ENCODE measurements at places on chromosomes 1 and 21. TPM values are rescaled to one million over a fixed set of nuclear protein-coding genes. Genes with fewer than 3 reads are reported as not detected.

DNA sequence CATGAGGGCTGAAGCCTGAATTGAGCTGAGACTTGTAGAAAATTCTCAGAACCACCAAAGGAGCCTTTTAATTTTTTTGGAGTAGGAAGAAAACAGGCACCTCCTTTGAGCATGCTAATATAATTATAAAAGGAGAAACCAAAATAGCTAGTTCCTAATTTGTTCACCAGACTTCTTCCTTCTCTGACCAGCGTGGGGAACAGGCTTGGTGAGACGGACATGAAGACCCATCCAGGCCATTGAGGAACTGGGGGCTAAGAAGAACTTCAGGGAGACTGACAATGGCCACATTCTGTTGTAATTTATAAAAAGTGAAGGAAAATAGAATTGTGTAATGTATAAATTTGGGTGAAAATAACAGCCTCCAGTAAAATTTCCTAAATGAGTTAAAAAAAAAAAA, 62.6 kb downstream of the MAN1C1 start:
- DNase-seq: no peak

DNA sequence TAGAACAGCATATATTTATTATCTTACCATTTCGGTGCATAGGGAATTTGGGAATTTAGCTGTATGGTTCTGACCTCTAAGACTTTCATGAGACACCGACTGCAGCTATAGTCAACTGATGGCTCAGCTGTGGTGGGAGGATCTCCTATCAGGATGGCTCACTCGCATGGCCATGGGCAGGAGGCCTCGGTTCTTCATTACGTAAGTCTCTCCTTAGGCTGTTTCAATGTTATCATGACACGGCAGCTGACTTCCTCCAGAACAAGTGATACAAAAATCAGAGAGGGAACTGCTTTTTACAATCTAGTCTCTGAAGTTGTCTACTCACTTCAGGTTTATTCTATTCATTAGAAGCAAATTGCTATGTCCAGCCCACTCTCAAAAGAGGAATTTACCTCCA, 13.3 kb upstream of the CAPN8 start:
- no peak for DNase-seq

The S1PR1 gene
- 2.4 TPM for total RNA-seq

DNA sequence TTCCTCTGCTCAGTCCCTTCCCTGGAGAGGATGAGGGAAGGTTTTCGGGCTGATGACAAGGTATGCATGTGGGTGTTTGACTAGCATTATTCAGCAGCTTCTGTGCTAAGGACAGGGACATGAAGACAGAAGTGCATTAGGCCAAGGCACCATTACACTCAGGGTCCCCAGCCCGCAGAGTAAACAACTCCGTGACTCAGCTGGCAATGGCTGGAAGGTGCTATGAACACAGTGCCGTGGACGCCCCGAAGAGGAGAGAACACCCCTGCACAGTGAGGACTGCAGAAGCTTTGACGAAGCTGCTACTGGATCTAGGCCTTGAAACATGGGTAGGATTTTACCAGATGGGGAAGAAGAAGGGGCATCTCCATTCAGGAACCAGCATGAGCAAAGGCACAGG, 13.7 kb upstream of the EPS8L3 start:
- DNase-seq: peak; percentile 21

GRCh38 chr1:78843111-78843510, 163.4 kb downstream of the ADGRL4 start:
- DNase-seq: no peak

GRCh38 chr1:48979940-48980339, 203.2 kb upstream of the BEND5 start:
- DNase-seq: no peak

DNA sequence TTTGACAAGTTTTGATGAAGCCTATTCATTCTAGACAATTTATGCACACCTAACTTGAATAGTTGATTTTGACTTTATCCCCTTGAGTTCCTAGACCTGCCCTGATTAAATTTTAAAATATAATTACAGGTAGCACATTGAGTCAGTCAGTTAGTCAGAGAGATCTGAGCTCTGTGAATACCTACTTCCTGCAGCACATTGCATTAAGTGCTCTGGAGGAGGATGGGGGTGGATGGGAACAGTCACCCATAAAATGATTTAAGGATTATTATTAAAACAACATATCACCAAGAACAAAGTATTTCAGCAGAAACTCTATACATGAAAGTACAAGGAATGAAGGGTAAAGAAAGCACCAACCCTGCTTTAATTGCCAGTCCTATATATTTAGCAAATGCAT, 11.8 kb upstream of the RPF1 start:
- DNase-seq: no peak

The C1orf141 gene
- total RNA-seq: not detected

DNA sequence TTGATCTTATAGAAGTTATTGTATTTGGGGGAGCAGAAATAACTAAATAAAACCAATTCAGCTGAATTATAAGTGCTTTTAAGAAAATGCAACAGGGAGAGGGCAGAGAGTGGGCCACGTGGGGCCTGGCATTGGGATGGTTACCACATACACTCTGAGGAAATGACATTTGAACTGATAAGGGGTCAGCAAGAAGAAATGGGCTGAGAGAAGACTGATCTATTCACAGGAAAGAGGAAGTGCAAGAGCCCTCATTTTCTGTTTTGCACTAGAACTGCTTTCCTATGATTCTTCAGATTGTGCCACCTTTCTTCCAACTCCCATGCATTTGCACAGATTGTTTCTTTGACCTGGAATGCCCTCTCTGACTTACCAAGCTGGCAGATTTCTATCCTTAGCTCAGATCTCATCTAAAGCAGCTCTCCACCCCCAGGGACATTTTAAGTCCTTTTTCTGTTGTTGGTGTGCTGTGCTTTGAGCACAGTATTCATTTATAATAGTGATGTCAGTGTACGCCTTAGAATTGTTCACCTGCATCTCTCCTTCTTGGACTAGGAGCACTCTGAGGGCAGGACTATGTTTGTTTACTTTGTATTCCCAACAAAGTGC, 115.9 kb downstream of the FGGY start:
- no peak for DNase-seq

The ZFP69 gene
- total RNA-seq: 9.2 TPM

DNA sequence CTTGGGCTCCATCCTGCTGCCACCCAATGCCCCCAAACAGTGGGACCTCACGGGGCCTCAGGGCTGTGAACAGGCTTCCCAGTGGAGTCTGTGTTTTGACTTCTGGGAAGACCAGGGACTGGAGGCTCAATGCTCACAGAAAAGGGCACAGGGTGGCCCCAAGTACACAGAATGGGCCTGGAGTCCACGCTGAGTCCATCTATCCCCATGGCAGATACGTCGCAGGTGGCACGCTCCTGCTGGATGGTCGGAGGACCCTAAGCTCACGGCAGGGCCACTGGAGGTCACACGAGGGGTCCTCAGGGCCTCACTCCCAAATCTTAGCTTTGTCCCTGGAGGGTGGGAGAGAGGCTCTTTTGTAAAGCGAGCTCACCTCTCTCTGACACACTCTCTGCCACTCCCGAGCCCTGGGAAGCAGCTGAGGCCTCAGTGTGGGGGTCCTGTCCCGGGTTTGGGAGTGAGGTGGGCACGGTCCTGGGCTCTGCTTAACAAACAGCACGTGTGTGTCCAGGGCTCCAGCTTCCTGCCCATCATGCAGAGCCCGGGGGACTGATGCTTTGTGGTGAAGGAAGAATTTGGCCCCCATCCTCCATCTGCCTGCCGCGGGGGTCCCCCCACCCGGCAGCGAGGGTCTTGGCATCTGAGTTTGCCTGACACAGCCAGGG, 27.2 kb upstream of the TTC34 start:
- no peak for DNase-seq

The OR1C1 gene
- not detected for total RNA-seq

DNA sequence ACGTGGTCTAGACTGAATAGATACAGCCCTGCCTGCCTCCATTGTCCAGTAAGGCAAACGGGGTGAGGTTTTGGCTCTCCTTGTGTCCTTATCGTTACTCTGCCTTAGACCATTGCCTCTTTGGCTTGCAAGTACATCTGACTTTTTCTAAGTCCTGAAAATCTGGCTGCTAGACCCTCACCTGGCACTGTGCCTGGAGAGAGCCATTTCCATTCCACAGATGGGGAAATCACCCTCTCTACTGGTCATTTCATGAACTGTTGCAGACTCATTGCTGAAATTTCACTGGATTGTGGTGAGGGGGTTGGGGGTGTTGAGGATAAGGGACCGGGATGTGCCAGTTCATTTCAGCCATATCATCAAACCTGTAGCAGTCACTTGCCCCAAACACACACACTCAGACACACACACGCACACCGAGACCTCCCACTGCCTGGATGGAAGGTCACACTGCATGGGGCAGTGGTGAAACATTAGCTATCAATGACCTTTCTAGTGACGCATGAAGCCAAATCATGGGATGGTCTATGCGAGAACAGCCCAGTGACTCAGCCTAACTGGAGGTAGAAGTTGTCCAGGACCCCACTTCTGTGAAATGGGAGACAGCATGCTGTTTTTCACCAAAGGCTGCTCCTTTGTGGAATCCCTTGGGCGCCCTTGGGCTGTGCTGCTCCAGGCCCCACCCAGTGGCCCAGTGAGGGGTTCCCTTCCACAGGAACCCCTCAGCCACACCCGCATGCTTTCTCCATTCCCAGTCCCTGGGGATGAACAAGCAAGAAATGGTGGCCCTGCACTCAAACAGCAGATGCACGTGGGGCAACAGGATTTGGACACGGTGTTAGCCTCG, 34.9 kb upstream of the VASH2 start:
- DNase-seq: peak; percentile 77

- DNase-seq: no peak
Observed at GRCh38 chr1:9451081-9451480, 88.2 kb upstream of the SLC25A33 start.

The KRTAP10-11 gene
- not detected for total RNA-seq

DNA sequence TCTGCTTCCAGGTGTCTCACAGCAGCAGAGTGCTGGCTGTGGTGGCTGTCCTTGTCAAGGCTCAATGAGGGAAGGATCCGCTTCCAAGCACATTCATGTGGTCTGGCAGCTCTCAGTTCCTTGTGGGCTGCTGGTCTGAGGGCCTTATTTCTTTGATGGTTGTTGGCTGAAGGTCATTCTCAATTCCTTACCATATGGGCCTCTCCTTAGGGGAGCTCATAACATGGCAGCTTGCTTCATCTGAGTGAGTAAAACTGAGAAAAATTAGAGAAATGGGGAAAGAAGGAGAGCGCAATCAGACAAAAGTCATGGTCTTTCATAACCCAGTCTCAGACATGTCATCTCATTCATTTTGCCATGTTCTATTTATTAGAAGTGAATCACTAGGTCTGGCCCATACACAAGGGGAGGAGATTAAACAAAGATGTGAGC, 81.7 kb upstream of the TSPAN2 start:
- no peak for DNase-seq

- no peak for DNase-seq
Observed at GRCh38 chr1:84971957-84972356, 25.0 kb downstream of the MCOLN2 start.

DNA sequence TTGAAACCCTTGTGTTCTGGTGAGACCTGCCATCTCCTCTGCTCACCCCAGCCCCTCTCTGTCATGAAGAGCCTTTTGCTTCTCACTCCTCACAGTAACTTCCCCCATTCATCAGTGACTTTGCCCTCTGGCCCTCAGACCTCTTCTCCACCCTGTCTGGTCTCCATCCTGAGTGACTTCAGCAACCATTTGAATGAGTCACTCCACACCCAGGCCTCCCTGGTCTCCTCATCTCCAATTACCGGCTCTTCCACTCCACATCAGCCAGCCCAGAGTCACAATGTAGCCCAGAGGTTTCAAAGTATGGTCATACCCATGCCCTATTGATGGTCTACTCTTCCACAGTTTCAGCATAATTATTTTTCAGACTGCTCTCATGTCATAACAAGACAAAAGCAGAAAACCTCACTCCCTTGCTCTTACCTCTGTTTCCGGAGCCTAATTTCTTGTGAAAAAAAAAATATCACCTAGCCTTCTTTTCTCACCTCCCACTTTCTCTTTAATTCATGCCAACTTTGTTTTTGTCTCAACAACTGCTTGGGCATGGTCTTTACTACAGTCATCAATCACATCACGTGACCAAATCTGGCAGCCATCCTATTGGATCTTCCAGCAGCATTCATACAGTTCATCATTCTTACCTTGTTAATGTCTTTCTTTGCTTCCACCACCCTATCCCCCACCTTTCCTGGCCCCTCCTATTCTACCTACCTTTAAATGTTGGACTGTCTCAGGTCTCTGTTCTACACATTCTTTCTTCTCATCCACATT, 35.6 kb upstream of the NEK7 start:
- DNase-seq: no peak

DNA sequence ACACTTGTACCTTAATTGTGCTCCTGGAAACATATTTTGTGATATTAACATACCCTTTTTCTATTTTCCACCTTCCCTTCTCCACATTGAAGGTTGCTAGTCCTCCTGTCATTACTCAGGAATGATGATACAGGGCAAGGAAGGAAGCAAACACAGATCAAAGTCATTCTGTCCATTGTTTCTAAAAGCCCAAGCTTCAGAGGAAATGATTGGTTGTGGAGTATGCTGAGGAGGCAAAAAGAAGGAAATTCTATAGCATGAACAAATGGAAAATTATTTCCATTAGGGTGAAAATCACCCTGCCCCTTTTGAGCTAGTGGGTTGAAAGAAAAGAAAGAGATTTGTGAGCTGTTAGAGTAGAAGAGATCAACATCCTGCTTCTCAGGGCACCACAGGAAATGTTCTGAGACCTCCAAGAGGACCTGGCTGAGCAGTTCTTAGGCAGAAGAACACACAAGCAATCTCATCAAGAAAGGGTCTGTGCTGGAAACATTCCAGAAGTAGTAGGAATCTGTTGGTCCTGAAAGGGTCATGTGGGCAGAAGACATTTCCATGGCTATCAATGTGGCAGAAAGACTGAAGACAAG, 29.0 kb upstream of the PRRX1 start:
- no peak for DNase-seq

DNA sequence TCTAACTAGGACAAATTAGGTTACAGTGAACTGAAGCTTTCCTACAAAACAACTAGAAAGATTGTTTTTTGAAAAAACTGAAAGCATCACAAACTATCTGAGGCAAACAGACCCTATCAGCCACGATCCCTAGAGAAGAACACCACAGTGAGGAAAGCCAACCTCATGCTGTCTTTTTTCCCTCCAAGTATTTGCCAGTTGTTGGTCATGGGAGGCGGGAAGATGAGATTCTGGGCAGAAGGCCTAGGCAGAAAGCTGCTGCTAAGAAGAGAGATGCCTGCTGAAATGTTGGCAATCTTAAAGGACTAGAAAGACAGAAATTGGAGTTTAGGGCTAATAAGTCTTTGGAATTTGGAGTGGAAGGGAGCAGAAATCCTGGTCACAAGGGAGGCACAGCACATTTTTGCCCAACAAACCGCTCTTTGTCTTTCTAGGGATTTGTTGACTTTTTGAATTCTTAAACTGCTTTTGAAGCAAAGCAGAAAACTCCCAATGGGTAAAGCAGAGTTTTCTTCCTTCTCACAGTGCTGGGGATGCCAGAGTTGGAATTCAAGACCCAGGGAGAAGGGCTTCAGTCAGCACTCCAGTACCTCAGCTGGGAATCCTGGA, 83.9 kb downstream of the MT1HL1 start:
- DNase-seq: no peak
